Activated CD8-positive, alpha-beta memory T cell treated with anti-CD3 and anti-CD28 coated beads for 1 hour (primary cell): ENCODE measurements at places on chromosomes 4 and X.

GRCh38 chrX:9171841-9172463 is 138.0 kb upstream of the FAM9B start:
- DNase-seq: no peak

DNA sequence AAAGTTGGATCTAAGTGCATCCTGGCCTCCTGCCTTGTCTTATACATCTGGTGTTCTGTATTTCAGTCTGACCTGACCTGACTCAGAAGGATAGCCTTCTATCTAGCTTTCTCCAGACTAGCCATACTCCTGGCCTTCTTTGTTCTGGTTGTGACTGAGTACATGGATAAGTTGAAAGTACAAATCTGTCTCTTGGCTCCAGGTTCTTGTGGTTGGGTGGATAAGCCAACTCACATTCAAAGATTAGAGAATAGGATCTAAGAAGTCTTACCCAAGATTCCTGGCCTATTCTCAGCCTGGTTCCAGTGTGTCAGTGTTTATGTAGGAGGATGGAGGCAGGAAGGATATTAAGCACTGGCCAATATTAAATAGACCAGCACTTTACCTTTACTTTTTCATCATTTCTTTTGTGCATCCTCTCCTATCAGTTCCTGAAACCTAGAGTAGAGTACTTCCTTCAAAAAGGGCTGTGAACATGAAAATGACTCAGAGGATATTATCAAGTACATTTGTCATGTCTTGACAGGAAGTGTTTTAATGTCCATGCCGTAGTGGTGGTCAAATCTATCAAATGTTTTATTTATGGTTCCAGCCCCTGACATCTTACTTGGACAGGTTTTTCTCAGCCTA is 123.5 kb downstream of the IL15 start:
- DNase-seq: no peak

GRCh38 chr4:1984406-1985191 is 24.2 kb downstream of the NELFA start:
- DNase-seq: no peak

- DNase-seq: no peak
Measured at GRCh38 chrX:83658731-83659130, 150.6 kb downstream of the POU3F4 start.

DNA sequence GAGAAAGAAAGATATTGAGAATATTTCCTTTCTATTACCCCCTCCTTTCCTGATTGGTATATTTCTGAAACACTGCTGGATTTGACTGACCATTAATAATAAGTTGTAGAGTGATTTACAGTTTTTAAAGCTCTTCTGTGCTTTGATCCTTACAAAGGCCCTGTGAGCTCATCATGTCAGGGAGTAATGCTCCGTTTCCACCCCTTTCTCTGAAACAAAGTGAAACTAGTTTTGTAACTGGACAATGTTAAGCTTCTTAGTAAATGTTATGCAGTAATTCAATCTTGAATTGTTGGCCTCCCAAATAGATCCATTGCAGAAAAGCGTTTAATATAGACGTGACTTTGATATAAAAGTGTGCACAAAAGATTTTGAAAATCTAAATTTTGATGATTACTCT is 190.1 kb upstream of the GNPDA2 start:
- DNase-seq: no peak

- no peak for DNase-seq
Measured at GRCh38 chr4:155033604-155034003, 174.8 kb upstream of the NPY2R start.

DNA sequence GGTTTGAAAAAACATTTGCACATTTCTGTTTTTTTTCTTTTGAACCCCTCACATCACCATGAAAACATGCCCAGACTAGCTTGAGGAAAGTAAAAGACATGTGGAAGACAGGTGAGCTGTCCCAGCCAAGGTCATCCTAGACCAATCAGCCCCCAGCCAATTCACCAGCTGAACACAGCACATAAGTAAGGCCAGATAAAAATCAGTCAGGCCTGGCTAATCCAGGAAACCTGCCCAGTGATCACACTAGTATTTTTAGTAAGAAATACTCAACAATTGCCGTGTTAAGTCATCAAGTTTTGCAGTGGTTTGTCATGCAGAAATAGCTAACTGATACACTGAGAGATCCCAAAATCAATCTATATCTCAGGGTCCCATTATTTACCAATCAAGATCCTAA is 4.4 kb upstream of the SMR3A start:
- no peak for DNase-seq

DNA sequence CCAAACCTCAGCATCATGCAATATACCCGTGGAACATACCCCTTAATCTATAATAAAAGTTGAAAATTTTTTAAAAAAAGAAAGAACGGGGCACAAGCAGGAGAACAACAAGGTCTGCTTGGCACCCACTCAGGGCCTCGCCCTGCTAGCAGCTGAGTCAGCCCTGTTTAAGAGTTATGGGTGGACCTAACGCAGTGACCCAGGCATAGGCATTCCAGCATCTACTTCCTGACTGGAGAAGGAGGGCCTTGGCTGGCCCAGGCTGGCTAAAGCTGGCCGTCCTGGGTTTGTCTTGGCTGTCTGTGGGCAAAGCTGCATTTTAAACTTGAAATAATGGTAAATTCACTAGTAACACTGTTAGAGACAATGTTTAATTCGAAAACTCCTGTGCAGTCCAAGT is 236.7 kb upstream of the PGRMC2 start:
- DNase-seq: no peak

DNA sequence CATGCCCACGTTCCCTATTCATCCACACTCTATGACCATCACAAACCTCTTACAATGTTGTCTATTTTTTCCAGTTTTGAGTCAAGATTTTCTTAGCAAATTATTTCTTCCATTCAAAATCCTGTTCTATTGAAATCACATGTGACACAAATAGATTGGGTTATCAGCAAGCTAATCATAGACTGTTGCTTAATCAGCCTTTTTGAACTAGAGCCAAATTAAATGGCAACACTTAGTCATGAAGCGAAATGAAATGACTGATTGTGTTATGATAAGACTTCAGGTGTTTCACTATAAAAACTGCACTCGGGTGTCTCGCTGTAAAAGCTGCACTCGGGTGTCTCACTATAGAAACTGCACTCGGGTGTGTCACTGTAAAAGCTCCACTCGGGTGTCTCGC is 890.0 kb upstream of the FRG1 start:
- DNase-seq: no peak

DNA sequence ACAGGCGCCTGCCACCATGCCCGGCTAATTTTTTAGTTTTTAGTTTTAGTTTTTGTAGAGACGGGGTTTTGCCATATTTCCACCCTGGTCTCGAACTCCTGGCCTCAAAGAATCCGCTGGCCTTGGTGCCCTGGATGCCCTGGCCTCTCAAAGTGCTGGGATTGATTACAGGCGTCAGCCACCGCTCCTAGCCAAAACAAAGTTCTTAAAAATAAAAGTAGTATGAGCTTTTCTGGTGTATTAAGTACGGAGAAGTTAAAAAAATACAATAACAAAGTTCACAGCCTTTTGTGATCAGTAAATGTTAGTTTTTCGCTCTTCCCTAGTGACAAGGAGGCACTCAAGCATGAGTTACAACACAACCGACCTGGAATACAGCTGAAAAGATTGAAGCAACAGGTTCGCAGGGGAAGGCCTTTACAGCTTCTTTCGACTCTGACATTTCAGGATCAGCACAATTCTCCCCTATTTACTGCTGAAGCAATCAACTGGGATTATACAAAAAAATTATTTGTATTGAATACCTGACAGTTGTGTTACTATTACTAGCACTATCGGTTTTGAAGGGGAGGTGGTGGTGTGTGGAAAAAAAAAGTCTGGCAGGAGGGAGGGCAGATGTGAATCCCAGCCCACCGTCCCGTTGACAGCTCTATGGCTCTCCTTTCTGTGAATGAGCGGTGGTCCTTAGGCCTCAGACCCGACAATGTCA is 893 bp upstream of the METAP1 start:
- no peak for DNase-seq

DNA sequence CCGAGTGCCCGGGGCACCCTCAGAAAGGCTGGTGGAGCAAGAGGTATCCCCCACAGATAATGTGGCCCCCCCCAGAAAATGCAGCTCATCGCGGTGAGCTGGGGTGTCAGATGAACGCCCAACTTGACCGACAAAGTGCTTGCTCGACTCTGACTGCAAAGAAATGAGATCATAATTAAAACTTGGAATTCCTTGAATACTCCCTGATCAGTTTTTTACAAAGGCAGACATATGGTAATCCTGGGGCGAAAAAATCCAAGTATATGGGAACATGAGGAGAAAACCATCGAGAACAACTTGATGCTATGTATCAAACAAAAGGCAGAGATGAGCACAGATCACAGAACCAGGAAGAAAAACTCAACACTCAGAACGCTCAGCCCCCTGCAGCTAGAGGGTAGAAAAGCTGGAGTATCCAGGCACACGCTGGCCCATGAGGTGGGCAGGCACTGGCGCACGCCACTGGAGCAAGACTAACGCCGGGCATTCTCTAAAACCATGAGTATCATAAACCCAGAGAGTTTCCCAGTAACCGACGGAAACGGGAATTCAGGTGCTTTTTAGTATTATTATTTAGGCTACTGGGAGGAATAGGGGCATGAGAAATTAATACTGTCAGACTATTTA is 127.3 kb downstream of the AFAP1 start:
- no peak for DNase-seq

DNA sequence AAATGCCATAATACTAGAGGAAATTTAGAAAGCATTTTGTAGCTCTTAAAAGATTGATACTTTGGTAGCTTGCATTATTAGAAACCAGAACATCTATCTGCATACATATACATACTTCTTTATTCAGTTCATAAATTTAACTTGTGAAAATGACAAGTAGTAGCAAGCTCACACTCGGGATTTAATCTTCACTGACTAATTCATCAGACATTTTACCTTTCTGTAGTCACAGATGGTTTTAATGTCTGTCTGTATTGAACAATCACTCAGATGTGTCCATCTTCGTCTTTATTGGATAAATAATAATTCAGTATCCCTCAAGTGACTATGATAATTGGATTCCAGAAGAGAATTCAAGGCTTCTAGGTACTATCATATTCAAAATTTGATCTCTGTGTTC is 232.3 kb downstream of the TENM3 start:
- DNase-seq: no peak

GRCh38 chr4:24677909-24678308 is 93.6 kb upstream of the DHX15 start:
- no peak for DNase-seq

GRCh38 chr4:128572778-128573241 is 236.7 kb upstream of the JADE1 start:
- DNase-seq: no peak

GRCh38 chr4:90246816-90247215 is 119.6 kb downstream of the CCSER1 start:
- no peak for DNase-seq

GRCh38 chr4:151219091-151219490 is 57.9 kb upstream of the PRSS48 start:
- no peak for DNase-seq

- peak; percentile 76 for DNase-seq
Measured at GRCh38 chr4:139177869-139178619, 1.0 kb upstream of the ELF2 start.

- DNase-seq: no peak
Measured at GRCh38 chr4:59063015-59063720, 1953.0 kb upstream of the IGFBP7 start.

DNA sequence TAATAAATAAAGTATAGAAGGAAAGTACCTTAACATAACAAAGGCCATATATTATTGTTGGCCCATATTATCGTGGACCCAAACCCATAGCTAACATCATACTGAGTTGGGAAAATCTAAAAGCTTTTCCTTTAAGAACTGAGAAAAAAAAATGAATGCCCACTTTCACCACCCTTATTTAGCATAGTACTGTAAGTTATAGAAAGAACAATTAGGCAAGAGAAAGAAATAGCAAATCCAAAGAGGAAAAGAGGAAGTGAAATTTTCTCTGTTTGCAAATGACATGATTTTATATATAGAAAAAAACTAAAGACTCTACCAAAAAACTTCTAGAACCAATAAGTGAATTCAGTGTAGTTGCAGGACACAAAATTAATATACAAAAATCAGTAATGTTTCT is 1854.6 kb downstream of the PCDH7 start:
- no peak for DNase-seq

GRCh38 chr4:1521821-1522361 is 115.6 kb upstream of the NKX1-1 start:
- DNase-seq: no peak

DNA sequence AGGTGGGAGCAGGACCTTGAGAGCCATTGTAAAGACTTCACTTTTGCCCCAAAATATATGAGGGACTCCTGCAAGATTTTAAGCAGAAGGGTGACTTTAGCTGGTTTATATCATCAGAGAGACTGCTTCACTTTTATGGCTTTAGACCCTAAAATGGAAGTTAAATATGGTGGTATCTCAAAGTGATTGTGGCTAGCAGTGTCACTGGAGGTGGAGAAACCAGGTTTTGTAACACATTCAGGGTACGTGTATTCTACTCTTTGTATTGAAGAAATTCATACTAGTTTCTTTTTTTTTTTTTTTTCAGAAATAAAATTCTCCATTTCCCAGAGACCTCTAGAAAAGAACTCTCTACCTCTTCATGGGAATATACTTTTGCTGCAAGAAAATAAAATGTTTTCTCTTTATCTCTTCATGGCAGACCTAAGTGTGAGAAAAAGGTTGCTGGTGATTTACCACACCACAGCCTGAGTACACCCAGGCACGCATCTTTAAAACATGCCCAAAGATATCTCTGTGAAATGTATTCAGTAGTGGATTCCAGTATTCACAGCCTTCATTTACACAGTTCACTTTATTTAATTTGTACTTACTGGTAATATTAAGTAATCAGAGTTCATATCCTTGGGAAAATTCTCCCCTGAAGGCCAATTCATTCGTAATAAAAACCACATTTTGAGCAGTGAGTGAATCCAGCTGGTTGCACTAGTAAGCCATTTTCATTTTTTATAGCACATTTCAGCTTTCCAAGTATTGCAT is 74.3 kb upstream of the GUCY1A1 start:
- no peak for DNase-seq

DNA sequence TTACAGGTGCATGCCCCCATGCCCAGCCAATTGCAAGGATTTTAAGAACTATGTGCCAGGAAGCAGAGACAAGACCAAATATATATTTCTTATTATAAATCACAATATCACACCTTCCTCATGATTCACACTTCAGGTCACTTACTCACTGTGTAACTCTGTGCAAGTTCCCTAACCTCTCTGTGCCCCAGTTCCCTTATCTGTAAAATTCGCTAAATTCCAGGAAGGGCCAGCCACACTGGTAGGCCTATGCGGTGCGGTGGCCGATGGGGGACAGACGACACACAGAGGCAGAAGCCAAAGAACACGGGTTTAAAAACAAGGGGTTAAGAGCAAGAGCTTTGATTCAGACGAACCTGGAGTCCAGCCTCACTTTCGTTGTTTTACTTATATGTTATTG is 2.8 kb downstream of the TRIM2 start:
- DNase-seq: no peak

- DNase-seq: no peak
Measured at GRCh38 chr4:3851211-3851610, 85.0 kb downstream of the ADRA2C start.
